Stimulated activated CD4-positive, alpha-beta T cell treated with anti-CD3 and anti-CD28 coated beads, Interleukin-1b, Interleukin-23, amount 100 ng/mL, for 1 hour (primary cell): ENCODE measurements at places on chromosomes 2 and 18.

DNA sequence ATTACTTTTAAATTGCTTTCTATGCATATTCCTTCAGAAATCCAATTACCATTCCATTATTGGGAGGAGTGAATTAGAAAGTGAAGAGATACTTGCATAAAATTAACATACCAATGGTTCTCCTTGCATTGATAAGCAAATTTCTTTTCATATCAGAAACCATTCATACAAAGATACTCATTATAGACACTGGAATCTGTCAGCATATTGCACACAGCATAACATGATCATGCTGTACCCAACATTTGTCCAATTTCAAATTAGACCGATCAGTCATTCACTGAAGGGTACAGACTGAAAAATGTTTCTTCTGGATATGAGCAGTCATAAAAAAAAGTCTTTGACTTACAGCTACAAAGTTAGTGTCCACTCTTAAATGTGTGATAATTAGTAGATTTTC, 175.6 kb downstream of the PID1 start:
- DNase-seq, result no peak

DNA sequence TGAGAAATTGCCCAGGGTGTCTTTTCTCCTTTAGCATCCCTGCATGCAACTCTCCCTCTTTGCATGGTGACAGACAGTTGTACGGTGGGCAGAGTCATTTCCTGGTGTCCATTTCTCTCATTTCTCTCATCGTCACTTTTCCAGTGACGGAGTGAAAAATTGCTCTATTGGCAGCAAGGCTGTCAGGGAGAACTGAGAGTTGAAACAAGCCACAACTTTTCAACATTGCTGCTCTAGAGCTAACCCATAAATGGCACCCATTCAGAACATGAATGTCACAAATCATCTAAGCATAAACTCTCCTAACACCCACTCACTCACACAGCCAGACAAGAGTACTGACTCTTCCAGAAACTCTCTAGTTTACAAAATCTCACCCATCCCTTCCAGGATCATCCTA, 55.7 kb downstream of the ZC3H8 start:
- DNase-seq, result no peak

GRCh38 chr2:239979243-239980023, 45.7 kb downstream of the NDUFA10 start:
- no peak for DNase-seq

- no peak for DNase-seq
Measured at GRCh38 chr2:60633615-60634014, 80.2 kb upstream of the BCL11A start.

DNA sequence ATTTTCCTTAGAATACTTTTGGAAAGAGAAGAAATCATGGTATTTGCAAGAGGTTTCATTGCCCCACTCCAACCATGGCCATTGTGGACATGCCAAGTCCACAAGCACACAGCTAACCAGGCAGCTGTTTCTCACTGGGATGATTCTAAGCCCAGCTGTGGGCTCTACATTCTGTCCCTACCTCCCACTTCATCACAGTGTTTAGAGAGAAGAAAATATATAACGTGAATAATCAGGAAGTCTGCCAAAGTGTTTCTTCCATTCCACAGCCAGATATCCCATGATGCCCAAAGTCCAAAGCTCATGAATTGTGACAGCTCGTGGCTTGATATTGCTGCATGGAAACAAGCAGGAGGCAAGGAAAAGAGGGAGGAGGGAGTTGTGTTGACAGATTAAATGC, 433.7 kb upstream of the GYPC start:
- DNase-seq, result no peak

GRCh38 chr2:177489719-177490301, 97.2 kb downstream of the AGPS start:
- DNase-seq, result no peak

DNA sequence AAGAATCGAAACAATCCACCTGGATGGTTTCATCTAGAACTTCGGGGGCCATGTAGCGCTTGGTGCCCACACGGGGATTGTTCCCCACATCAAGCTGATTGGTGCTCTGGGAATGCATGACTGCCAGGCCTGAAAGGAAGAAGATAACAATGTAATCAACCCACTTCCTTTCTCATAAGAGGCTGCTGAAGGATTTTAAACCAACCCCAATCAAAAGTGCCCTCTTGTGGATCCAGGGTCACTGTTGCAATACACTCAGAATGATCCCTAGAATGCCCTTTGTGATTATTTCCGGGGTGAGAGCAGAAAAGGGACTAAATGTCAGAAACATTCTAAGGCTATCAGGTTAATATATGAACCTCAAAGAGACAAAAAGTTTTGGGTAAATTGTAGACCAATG, 115.2 kb downstream of the ACVR1 start:
- DNase-seq, result no peak

DNA sequence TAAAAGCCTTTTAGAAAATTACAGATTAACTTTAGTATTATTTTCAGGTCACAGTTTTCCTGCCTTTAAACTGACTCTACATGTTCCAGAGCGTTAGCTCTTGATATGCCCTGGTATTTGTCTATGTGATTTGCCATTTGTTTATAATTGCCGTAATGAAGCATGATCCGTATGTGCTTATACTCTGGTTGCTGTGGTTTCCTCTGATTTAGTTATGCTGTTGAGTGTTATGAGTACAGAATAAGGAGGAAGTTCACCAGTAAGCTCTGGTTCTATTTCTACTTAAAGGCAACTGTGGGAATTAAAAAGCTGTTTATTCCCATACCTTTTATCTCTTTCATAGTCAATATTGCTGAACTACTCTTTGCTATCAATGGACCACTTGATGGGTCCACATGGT, 123.5 kb downstream of the OSBPL6 start:
- no peak for DNase-seq

- DNase-seq, result no peak
Measured at GRCh38 chr2:167508709-167509108, 620.4 kb downstream of the XIRP2 start.

GRCh38 chr2:112614201-112614840, 29.9 kb downstream of the CHCHD5 start:
- DNase-seq, result no peak

DNA sequence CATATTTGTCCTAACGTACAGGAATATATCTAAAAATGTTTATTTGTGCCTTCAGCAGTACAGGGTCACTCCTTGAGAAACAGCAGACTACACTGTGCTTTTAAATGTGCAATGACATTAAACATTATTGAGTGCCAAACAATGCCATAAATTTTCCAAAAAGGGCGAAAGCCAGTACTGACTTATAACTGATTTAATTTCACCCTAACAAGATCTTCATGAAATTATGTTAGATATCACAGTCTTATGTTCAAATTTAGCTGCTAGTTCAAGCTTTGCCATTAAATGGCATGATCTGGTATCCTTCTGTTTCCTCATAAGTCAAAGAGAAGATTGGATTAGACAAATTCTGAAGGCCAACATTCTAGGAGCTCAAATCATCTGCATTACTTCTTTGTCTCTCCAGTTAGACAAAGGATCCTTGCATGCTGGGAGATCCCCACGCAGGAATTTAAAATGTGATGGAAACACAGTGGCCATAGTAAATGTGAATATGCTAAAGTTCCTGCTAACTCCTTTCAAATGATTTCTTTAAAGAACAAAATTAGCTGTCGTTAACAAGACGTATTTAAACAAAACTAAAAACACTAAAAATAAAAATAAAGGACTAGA, 129.3 kb upstream of the STON1 start:
- DNase-seq, result no peak

DNA sequence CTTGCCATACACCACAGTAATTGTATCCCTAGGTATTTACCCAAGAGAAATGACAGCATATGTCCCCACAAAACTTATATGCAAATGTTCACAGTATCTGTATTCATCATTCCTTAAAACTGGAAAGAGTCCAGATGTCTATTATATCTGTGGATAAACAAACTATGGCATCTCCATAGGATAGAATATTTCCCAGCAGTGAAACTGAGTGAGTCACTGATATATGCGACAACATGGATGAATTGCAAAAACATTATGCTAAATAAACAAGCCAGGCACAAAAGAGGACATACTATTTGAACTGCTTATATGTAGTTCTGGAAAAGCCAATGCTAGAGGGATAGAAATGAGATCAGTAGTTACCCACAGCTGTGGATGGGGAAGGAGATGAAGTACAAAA, 359.4 kb upstream of the DSEL start:
- DNase-seq, result no peak

DNA sequence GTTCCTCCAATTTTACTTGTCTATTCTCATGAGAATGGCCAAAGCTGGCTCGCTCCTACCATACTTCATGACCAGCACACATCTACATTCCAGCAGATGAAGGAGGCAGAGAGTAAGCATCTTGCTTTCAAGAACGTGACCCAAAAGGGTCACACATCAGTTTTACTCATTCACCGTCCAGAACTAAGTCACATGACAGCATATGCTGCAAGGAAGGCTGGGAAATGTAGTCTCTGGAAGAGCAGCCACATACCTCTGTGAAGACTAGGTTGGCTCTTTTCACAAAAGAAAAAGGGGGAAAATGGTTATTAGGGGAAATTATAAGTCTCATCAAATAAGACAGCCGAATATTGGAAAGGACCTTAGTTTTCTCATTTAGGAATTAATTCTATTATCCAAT, 835.3 kb downstream of the EPHA4 start:
- no peak for DNase-seq

DNA sequence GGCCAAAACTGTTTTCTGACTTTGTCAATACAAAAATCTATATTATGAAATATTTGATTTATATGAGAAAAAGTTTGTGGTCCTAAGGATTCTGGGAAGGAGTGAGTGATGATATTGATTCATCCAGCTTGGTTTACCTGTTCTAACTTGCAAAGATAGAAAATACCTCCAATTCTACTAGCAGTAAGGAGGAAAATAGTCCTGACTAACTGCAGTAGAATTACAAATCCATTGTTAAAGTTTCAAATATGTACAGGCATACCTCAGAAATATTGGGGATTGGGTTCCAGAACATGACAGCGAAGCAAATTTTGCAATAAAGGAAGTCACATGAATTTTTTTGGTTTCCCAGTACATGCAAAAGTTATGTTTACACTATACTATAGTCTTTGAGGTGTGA, 158.8 kb upstream of the CYRIA start:
- DNase-seq, result no peak

DNA sequence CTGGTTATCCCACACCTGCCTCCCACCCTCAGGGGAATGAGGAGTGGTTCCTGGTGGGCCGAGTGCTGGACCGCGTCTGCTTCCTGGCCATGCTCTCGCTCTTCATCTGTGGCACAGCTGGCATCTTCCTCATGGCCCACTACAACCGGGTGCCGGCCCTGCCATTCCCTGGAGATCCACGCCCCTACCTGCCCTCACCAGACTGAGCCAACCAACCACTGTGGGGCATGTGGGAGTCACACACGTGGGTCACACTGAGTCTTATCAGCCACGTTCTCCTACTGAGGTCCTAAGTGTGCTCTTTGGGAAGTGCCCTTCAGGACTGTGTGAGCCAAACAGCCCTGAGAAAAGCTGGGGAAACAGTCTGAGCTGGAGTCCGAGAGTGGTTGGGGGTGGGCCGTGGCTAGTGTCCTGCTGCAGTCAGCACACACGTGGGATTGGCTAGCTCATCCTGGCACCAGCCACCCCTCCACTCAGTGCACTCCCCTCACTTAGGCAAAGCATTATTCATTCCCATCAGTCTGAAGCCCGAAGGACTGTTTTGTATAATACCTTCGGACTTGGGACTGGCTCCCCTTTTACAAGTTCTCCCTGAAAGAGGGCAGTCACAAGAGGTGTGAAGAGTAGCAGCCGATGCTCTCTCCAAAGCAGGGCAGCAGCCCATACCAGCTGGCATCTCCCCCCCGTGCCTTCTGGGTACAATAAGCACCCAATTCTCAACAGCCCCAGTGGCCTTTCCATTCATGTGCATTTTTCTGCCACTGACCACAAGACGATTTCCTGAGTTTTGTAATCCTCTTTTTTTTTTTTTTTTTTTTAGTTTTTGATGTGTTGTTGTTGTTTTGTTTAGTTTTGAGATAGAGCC, 4.6 kb downstream of the TIGD1 start:
- no peak for DNase-seq

DNA sequence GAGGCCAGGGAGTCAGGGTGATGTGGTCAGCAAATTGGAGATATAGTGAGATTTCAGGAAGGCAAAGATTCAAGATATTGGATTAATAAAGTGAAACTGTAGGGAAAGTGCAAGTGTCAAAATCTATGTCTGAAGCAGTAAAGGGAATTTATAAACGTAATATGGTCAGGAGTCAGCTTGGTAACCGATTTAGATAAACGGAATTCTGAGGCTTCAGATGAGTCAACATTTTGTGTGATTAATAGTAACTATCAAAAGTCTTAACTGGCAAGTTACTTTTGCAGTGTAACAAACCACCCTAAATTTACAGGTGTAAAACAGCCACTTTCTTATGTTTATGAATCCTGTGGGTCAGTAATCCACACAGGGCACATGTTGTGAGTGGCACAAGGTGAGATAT, 10.9 kb downstream of the MTX2 start:
- DNase-seq, result no peak
